ENCODE measurements at places on chromosomes 1 and 21.

GRCh38 chr1:155691992-155692528, 3.2 kb downstream of the DAP3 start:
- DNase-seq = no peak

GRCh38 chr1:154759196-154759595, 110.9 kb downstream of the KCNN3 start:
- DNase-seq = peak; percentile 56

DNA sequence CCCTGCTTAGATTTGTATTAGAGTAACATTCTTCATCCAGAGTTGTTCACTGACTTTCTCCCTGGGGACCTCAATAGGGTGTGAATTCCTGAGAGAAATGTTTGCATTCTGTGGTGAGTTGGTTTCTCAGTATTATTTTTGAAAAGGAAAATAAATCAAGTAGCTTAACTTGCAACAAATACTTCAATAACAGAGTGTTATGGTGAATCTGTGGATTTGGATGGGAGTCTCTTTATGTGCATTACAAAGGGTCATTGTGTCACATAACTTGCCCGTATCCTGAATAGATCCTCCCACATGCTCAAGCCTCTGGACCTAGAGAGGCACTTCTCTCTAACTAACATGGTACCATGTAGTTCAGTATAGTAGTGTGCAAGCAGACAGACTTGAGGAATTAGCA, 68.4 kb upstream of the IPO9 start:
- no peak for DNase-seq

DNA sequence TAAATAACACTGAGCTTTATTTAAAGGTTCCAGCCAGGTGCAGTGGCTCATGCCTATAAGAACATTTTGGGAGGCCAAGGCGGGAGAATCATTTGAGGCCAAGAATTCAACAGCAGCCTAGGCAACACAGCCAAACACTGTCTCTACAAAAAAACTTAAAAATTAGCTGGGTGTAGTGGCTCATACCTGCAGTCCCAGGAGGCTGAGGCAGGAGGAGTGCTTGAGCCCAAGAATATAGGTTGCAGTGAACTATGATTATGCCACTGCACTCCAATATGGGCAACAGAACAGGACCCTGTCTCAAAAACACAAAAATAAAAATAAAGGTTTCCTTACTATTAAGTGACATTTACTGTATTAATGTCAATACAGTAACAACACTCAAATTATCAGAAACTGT, 2.1 kb downstream of the TAF12 start:
- DNase-seq = no peak

DNA sequence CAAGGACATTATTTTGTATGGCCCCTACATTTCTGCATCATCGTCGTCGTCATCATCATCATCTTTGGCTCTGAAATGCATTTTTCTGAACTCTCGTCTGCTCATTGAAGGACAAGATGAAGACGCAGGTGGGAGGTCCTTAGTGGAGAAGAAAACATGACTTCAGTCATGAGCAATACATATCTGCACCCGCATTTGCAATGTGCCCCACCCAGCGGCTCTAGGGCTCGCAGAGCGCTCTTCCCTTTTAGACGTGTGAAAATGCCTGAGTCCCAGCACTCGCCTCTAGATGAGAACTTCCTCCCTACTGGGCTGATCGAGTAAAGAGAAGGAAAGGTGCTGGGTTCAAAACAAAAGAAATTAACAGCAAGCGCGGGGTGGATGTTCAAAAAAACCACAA, 10.1 kb downstream of the C1orf174 start:
- DNase-seq = no peak

DNA sequence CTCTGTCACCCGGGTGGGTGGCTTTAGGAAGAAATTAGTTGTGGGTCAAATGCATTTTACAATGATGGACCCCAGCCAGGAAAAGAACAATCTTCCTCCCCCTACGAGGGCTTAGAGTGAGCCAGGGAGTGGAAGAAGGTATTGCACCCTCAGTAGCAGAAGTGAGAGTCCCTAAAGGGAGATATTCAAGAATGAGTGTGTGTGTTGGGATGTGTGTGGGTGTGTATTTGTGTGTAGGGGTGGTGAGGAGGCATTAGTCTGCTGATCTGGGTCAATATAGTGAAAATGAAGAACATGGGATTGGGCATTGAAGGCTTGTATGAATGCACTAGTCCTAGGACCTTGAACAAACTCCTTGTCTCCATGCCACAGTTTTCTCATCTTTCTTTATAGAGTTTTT, 85.2 kb upstream of the RUNX1 start:
- DNase-seq = no peak

DNA sequence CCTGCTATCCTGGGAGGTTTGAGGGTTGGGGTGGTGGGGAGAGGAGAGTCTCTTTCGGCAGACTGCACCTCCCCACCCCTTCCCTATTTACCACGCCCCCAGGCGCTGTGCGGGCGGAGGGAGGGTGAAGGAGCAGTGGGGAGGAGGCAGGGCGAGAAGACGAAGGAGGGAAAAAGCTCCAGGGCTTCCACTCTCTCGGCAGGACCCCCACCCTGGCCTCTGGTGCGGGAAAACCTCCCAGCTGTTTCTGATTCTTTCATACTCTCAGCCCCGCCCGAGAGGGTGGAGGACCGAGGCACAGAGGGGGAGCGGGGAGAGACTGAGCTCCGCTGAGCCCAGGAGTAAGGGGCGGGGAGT, 866 bp upstream of the WNT2B start:
- no peak for DNase-seq

DNA sequence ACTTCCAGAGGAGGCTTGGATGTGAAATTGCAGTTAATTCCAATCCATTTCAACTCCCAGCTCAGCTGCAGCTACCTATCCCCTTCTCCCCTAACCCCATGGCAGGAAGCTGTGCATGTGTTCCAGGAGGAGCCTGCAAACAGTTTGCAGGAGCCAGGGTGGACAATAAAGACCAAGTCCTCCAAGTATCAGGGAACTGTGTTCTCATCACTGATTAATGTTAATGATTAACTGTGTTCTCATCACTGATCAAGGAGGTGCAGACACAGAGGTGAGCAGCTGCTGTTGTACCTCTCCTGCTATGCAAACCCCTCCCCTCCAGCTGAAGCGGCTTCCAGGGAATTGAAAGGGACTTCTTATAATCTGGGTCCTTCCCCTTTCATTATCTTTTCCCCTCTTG, 19.2 kb downstream of the CLDN19 start:
- no peak for DNase-seq

All from stimulated activated CD8-positive, alpha-beta memory T cell treated with anti-CD3 and anti-CD28 coated beads, Interleukin-4, amount 100 ng/mL, for 4 hours (primary cell).